Breast epithelium (tissue), 4 donors: ENCODE measurements at places on chromosomes 7 and 10. TPM values are rescaled to one million over a fixed set of nuclear protein-coding genes. Genes with fewer than 3 reads are reported as not detected.

Gene URGCP
- total RNA-seq = 29.9 TPM

Gene PON1
- not detected for total RNA-seq

Gene CRYGN
- total RNA-seq = 0.98 TPM

Gene PKD2L1
- total RNA-seq = not detected

Gene TMEM236
- 2.9 TPM for total RNA-seq

Gene ARHGAP22
- 4.8 TPM for total RNA-seq

Gene OPTN
- 119 TPM for total RNA-seq

Gene CCDC3
- total RNA-seq = 8.2 TPM
